ENCODE measurements at places on chromosomes 1 and 21.
A peak's percentile ranks its signal among the peaks of the same experiment; 100 is the strongest.

DNA sequence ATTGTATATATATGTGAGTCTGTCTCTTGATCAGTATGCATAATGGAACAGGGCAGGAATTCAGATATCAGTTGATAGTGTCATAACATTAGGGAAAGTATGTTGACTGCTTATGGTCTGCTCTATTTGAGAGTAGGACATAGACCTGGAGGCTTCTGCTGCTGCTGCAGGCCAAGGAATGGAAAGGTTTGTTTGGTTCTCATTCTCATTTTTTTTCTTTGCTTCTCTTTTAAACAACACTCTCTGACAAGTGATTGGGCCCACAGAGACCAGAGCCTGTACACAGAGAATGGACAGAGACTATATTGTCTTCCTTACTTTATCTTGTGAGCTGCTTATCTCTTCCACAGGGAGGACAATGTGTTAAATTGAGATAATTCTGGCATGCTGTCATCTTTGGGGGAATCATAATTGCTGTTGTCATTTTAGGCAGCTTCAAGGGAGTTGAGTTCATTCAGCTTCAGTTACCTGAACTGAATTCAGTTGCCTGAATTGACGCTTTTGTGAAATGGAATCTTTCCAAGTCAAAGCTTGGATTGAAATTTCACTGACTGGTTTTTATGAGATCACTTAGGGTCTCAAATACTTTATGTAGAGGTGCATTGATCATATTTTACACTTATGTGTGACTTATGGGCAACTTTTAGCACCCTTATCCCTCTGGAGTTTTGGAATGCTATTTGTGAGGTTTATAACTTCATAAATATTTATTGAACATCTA lies 16.9 kb downstream of the CAP1 start:
- DNase-seq, result no peak

GRCh38 chr1:181036107-181036836 lies 2.5 kb downstream of the MR1 start:
- DNase-seq, result no peak

DNA sequence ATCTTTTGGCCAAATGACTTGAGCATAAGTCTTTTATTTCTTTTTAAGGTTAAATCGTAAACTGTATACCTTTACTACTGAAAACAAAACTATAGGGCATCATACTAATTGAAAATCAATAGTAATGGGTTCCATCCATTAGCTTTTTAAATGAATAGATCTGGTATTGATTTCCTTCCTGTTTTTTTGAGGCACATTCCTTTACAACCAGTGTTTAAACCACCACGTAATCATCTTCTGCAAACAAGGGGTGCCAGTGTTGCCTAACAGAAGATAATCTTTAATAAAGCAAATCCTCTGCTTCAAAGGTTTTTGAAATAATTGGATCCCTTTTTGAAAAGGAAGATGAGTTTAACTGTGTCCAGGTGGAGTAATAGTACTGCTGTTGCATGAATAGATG lies 48.7 kb upstream of the ANGPTL1 start:
- DNase-seq, result no peak

DNA sequence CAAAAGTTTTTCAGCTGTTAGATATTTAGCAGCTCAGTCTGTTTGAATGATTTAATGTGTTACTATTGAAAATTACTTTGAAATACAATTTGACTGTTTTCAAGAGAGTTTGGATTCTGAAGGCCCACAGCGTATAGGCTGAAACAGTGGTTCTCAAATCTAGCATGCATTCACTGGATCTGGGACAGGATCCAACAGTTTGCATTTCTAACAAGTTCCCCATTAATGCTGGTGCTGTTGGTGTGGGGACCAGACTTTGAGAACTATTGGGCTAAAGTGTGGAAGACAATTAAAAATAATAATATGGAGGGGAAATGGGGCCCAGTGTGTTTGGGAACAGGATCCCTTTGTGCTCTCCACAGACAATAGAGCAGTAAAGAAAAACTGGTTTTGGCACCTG lies 31.9 kb downstream of the ITSN1 start:
- no peak for DNase-seq

- DNase-seq, result no peak
Measured at GRCh38 chr1:232247669-232248068, 382.3 kb downstream of the SIPA1L2 start.

DNA sequence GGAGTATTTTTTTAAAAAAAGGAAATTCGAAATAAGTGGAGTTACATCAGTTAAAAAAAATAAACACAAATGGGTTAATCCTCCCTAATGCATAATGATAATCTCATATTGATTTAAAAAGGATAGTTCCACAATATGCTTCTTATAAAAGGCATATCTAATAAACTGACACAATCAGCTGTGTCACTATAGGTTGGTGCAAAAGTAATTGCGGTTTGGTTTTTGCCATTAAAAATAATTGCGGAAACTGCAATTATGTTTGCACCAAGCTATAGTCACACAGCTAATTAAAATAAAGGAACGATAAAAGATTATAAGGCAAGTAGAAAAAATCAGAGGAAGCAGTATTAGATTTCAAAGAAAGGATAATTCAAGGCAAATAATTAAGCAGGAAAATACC lies 21.0 kb upstream of the IFI44L start:
- DNase-seq, result no peak

DNA sequence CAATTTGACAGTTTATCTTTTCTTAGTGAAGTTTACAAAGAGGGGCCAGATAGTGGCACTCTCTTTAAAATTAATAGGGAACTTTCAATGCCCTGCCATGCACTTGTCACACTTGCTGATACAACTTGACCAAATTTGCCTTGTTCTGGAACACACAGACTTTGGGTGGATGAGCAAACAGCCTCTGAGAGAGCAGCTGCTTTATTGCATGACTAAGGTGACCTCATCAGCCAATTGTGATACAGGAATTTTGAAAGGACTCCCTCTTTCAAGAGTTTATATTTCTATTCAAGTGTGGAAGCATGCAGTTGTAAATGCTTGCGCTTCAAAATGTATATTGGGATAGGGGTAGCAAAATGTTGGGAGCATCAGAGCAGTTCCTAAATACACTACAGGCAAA lies 2.1 kb upstream of the RGS1 start:
- DNase-seq, result no peak

GRCh38 chr1:214213136-214213535 lies 67.8 kb upstream of the SMYD2 start:
- no peak for DNase-seq

- DNase-seq, result no peak
Measured at GRCh38 chr1:99956755-99957154, 13.0 kb upstream of the SLC35A3 start.

DNA sequence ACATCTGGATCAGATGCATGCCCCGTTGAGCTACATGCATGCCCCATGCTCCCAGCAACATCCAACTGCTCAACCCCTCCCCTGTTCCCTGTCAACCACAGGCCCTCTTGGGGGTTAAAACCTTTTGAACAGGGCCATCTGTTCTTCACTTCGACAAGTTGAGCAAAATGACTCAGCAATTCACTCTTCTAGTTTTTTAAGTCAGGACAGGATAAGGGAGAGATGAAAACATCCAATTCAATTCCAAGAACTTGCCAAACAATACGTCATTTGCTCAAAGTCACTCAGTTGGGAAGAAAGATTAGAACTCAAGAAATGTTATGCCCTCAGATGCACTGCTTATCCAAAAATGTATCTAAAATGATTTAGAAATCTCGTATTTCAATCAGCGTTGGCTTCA lies 46.1 kb upstream of the MTF2 start:
- DNase-seq, result no peak

DNA sequence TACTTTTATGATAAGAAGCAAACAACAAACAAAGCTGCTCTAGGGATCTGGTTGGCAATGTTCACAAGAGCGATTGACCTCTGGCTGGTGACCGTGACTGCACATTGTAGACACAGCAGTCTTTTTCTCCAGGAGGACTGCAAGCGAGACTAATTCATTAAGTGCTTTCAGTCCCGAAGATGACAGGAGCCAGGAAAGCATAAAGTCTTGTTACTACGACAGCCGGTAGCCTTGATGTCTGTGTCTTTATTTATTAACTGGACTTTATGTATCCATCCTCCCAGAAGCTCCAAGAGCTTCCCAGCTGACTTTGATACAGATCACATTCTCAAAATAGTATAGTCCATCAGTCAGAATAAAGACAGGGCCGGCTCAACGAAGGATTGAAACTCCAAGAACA lies 18.2 kb downstream of the FAM163A start:
- no peak for DNase-seq

DNA sequence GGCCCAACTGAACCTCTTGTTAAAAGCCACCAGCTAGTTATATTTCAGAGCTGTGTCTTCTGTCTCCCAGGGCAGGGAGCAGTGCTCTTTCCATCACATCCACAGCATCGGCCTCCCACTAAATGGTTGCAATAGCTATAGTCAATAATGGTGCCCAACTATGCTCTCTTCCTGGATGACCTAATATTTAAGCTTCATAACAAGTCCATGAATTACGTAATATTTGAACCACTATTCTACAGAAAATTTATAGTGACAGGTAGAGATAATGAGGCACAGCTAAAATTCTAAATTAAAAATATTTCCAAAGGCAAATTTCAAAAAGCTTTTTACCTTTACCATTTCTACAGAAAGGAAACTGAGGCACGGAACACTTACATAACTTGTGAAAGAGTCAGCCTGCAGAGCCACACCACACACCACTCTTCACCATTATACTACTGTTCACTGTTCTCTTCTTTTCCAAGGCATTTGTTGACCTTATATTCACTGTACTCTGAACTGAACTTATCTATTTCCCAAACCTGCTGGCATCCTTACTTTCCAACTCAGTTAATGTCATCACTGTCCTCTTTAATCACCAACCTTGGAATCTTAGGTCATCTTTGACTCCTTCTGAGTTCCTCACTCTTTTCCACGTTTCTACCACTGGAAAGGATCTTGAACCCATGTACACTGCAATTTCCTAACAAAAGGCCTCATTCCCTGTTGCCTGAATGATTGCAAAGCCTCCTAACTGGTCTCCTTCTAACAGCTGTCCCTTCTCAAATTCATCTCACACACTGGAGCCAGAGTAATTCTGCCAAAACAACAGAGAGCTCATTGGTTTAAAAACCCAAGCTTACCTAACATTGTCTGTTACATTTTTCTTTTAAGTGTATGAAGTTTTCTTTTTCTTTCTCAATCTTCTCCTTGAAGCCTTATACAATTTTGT lies 85.5 kb downstream of the DDAH1 start:
- no peak for DNase-seq

GRCh38 chr1:222523852-222524251 lies 24.1 kb downstream of the HHIPL2 start:
- DNase-seq, result no peak

DNA sequence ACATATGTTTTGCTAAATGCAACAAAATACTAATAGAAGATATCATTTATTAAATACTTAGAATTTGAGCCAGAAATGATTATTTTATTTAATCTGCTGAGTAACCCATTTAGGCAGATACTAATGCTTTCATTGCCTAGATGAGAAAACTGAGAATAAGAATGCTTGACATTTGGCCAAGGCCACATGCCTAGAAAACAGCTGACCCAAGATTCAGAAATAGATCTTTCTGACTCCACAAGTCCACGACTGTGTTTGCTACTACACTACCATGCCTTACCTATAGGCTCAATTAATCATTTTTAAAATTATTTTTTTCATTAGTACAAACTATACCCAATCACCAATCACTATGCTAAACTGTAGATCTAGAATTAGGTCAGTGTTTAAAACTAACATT lies 129.7 kb downstream of the ATP1B1 start:
- DNase-seq, result no peak

GRCh38 chr1:185603158-185603557 lies 131.0 kb upstream of the HMCN1 start:
- DNase-seq, result no peak

DNA sequence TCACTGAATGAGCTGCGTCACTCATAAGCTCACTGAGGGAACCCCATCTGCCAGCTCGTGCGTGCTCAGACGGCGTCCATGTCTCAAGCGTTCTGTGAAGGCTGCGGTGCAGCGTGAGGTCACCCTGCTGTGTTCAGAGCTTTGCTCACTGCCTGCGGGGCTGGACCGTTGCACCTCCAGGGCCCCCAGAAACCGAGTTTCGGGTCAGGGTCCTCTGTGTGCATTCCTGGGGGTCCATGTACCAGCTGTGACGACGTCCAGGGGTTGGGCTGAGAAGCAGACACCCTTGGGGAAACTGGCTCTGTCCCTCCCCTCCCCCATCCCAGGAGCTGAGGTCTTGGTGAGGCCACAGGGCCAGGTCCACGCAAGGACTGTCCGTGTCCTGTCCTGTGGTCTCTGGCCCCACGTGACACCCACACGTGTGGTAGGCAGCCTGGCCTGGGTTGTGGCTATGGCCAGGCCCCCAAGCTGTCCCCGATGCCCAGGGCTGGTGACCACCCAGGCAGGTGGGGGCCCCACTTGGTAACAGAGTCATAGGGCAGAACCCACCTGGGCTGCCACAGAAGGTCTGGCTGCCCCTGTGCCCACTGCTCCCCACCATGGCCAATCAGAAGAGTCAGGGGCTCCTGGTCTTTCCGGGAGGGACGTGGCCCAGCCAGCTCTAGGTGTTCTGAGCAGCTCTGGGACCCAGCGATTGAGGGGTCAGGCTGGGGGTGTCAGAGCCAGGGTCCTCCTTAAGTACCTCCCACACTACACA lies 24.4 kb downstream of the FTCD start:
- DNase-seq, result no peak

GRCh38 chr21:29382030-29382654 lies 83.4 kb downstream of the BACH1 start:
- no peak for DNase-seq

- no peak for DNase-seq
Measured at GRCh38 chr1:6126521-6127067, 53.5 kb downstream of the CHD5 start.

- DNase-seq, result peak; percentile 67
Measured at GRCh38 chr21:43362321-43362791, 64.6 kb downstream of the SIK1 start.

DNA sequence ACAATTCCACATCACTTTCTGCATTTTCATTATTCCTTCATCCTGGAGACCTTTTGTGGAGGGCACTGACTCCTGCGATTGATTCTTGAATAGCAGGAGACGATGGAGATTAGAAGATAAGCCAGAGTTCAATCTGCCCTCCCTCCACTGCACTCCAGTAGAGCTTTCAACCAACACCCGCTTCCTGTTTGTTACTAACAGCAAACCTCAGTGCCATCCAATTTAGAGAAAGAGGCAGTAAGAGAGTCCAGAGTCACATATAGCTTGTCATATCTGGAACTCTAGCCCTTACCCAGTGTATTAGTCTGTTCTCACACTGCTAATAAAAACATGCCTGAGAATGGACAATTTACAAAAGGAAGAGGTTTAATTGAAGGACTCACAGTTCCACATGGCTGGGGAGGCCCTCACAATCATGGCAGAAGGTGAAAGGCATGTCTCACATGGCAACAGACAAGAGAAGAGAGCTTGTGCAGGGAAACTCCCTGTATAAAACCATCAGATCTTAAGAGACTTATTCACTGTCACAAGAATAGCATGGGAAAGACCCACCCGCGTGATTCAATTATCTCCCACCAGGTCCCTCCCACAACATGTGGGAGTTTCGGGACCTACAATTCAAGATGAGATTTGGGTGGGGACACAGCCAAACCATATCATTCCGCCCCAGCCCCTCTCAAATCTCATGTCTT lies 55.9 kb downstream of the PCBP3 start:
- DNase-seq, result no peak

DNA sequence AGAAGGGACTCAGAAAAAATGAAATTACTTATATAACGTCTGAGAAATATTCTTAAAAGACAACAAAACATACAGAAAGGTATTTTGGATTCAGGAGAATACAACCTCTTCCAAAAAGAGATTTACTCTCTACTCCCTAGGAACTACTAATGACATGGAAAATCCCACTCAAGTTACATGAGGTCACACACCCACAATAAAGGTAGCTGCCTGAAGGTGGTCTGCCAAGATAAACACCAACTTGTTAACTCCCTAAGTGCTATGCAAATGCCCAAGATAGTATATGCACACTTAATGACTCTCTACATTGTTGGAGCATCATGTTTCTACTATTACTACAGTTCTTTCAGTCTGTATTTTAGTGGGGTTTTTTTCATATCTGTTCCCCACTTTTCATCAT lies 26.5 kb downstream of the RERE start:
- no peak for DNase-seq
